ENCODE measurements at places on chromosomes 7 and 10.

- no peak for DNase-seq
Observed at GRCh38 chr7:1590476-1590875, 20.6 kb upstream of the PSMG3 start.

DNA sequence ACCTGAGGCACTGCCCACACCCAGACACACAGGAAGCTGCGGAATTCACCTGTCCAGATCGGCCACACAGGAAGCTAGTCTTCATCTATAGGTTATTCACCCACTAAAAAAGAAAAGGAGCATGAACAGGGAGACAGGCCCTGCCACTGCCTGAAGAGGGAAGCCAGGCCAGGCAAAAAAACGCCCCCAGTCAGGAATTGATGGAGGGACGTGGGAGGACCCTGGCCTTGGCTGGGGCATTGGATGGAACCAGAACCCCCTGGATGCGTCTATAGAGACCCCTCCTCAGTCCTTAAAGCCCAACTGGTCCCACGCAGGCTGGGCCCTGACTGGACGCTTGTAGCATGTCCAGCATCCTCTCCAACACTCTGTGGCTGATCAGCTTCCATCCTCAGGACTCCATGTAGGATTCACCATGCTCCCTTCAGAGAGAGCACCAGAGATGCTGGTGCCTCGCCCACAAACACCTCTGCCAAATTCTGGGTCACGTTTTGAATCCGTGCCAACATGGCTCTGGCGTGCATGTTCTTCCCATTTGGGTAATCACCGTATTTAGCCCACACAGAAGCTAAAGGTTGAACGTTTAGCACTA, 259.3 kb upstream of the TCERG1L start:
- DNase-seq: no peak

DNA sequence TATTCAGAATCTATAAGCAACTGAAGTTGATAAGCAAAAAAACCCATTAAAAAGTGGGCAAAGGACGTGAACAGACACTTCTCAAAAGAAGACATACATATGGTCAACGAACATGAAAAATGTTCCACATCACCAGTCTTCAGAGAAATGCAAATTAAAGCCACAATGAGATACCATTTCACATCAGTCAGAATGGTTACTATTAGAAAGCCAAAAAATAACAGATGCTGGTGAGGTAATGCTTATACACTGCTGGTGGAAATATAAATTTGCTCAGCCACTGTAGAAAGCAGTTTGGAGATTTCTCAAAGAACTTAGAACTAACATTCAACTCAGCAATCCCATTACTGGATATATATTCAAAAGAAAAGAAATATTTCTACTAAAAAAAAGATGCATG, 332.8 kb upstream of the PLXDC2 start:
- no peak for DNase-seq

- no peak for DNase-seq
Observed at GRCh38 chr10:112409755-112410154, 35.8 kb downstream of the ACSL5 start.

- DNase-seq: peak; percentile 13
Observed at GRCh38 chr10:124590216-124591122, 128.8 kb downstream of the LHPP start.

GRCh38 chr7:84790882-84791281, 396.0 kb downstream of the SEMA3D start:
- peak; percentile 67 for DNase-seq

- DNase-seq: no peak
Observed at GRCh38 chr7:94252971-94253370, 141.7 kb upstream of the COL1A2 start.

DNA sequence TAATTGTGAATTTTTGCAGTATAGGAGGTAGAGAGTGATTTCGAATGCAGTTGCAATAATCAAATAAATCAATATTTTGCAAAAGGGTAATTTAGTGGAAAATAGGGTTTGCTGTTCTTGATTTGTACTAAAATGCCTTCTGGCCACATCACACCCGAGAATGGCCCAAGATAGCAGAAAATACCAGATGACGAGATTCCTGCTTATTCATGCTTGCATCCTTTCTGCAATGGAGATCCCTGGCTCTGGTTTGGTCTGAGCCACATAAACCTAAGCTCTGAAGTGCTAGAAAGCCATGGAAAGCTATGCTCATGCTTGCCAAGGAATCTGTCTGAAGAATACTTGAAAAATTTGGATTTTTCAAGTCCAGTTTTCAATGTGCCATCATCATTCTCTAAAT, 634.2 kb upstream of the COBL start:
- no peak for DNase-seq

DNA sequence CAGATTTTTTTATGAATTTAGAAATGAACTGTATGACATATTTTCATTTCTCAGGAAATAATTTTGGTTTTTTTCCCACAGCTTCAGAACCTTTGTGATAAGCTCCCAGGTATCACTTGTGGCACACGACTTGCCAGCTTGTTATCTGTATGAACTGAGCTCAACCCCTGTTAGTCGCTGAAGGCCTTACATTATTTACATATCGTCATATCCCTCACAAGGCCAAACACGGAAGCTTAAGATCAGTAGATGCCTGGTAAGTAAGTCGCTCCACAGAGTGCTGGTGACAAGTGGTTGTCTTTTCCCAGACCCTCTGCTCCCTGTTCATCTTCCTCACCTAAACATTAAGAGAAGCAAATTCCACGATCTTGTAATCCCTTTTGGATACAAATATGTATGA, 55.2 kb downstream of the RAPGEF5 start:
- no peak for DNase-seq

- no peak for DNase-seq
Observed at GRCh38 chr7:72391821-72392377, 20.2 kb downstream of the CALN1 start.

- peak; percentile 86 for DNase-seq
Observed at GRCh38 chr7:47253650-47254080, 328.2 kb downstream of the TNS3 start.

- no peak for DNase-seq
Observed at GRCh38 chr10:5485948-5486852, 13.2 kb downstream of the CALML5 start.

GRCh38 chr10:17712717-17713471, 39.1 kb upstream of the TMEM236 start:
- DNase-seq: no peak

DNA sequence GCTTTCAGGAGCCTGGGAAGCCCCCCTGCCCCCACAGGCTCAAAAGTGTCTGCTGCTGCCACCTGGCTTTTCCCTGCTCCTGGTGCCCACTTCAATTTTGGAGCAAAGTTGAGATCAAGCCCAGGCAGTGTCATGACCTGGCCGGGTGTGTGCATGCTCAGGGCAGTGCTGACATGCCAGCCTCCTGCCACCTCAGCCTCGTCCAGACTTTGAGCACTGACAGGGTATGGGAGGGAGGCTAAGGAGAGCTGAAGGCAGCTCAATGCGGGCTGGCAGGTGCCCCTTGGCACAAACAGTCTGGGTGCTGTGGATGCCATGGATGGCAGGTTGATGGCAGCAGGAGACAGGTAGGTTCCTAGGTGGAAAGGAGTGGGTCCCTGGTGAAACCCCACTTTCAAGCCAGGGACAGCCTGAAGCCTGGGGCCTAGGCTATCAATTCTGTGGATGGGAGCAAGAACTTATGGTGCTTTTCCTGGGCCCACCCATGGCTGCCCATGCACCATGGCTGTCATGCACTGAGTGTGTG, 12.3 kb upstream of the ECHDC3 start:
- DNase-seq: no peak

DNA sequence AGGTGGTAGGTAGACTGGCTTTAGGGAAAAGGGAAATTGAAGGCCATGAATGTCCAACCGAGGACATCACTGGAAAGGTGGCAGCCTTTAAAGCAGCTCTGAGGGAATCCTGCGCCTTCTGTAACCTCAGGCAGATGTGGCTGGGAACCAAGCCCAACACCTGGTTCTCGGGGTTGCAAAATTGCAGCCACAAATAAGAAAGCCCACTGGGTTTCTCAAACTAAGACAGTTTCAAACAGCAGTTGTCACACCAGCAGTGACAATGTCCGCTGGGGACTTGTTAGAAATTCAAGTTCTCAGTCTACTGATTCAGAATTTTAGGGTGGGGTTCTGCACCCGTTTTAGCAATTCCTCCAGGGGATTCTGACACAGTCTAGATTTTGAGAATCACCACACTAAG, 42.7 kb upstream of the STEAP1B start:
- no peak for DNase-seq

- no peak for DNase-seq
Observed at GRCh38 chr7:74554178-74554577, 100.5 kb downstream of the GTF2IRD1 start.

DNA sequence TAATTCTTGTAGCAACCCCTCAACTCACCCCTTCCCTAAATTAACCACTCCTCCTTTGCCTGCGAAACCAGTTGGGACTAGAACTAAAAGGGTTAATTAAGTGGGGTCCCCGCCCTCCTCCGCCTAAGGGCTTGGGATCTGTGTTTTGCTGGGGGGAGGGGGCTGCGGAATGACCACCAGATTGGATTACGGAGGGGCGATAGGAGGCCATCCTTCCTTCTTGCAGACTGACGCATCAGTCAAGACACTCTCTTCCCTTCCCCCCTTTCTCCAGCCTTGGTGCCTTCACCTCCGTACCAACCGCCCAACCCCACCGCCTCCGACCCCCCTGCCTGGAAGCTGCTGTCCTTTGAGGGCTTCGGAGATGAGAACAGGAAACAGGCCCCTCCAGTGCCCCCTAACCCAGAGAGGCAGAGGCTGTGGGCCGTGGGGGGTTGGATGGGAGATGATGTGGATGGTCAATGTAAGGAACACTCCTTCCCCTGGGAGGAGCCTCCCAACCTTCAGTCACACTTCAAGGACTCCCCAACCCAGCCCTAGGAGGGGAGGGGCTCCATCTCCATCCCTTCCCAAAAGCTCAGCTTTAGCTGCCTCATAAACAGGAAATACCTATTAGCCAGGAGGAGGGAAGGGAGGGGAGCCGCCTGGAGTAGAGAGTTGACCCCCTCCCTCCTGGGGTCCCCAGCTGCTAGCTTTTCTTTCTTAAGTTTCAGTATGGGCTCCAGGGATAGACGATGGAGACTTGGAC, 997 bp upstream of the LDB1 start:
- peak; percentile 91 for DNase-seq

- DNase-seq: no peak
Observed at GRCh38 chr7:30306976-30307375, 22.6 kb downstream of the ZNRF2 start.

DNA sequence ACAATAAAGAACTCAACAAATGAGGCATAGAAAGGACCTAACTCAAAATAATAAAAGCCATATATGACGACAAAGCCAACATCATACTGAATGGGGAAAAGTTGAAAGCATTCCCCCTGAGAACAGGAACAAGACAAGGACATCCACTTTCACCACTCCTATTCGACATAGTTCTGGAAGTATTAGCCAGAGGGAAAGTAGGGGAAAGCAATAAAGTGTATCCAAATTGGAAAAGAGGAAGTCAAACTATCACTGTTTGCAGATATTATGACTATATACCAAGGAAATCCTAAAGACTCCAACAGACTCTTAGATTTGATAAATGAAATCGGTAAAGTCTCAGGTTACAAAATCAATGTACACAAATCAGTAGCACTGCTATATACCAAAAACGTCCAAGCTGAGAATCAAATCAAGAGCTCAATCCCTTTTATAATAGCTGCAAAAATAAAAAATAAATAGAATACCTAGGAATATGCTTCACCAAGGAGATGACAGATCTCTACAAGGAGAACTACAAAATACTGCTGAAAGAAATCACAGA, 4.8 kb downstream of the ANXA7 start:
- no peak for DNase-seq

- DNase-seq: no peak
Observed at GRCh38 chr7:26178272-26178960, 22.1 kb downstream of the HNRNPA2B1 start.

- no peak for DNase-seq
Observed at GRCh38 chr10:1731592-1731991, 5.7 kb downstream of the ADARB2 start.
